ENCODE measurements at places on chromosomes 13 and 19. TPM values are rescaled to one million over a fixed set of nuclear protein-coding genes. Genes with fewer than 3 reads are reported as not detected.

- peak; percentile 75 for DNase-seq
- H3K27ac ChIP-seq, result peak overlapping the region; percentile 61
- H3K27me3 ChIP-seq, result no peaks in the 10 kb centered on the region
- no peak overlapping the region for H3K4me3 ChIP-seq
- H3K36me3 ChIP-seq, result no peaks in the 10 kb centered on the region
- peaks cover 39% of the 10 kb centered on the region for H3K4me1 ChIP-seq
Measured at GRCh38 chr13:51645154-51645650, 60.9 kb downstream of the WDFY2 start.

DNA sequence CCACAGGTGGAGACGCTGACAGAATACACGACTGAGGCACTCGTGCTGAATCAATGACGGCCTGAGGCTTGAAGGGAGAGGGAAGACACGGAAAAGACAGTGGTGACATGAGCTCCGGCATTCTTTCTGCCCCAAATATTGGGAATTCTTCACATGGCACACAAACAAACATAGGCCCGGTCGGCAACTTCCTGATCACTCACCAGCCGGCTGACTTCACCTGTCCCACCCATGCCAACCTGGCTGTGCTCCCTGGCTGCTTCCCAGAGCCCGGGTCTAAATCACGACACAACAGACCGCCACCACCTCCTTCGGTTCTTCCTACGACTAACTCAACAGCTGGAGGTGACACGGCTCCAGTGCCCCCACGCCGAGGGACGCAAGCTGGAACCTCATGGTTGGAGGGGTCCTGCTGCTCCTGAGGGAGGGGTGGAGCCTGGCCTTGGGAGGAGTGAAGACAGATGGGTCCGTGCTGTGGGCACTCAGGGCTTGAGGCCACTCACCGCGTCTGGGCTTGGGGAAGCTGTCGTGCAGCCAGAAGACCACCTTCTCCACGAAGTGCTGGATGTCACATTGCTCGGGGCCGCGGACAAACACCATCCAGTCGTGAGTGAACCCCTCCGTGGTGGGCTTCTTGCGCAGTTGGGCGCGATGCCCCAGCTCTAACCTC, 9.6 kb downstream of the MLLT1 start:
- no peaks in the 10 kb centered on the region for H3K4me1 ChIP-seq
- peaks cover 42% of the 10 kb centered on the region for H3K36me3 ChIP-seq
- H3K4me3 ChIP-seq, result no peak overlapping the region
- H3K27me3 ChIP-seq, result no peaks in the 10 kb centered on the region

Gene CAMSAP3
- 0.05 TPM for total RNA-seq

Gene PSG1
- not detected for total RNA-seq

DNA sequence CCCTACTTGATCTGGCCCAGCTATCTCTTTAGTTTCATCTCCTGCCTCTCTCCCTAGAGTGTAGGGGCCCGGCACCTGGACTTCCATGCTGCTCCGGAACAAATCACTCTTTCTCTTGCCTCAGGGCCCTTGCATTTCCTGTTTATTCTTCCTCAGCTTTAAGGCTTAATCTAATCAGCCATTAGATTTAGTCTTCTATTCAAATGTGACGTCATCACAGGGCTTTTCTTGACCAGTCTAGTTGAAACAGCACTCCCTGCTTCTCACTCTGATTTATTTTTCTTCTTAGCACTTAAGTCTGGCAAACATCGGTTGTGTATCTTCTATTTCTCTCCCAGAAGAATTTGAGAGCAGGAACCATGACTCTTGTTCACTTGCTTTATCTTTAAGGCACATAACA, 564.1 kb downstream of the EFNB2 start:
- H3K4me1 ChIP-seq, result no peaks in the 10 kb centered on the region
- DNase-seq, result no peak
- H3K27me3 ChIP-seq, result no peaks in the 10 kb centered on the region
- H3K4me3 ChIP-seq, result no peak overlapping the region
- H3K27ac ChIP-seq, result no peak overlapping the region
- no peaks in the 10 kb centered on the region for H3K36me3 ChIP-seq

Gene GAPDHS
- not detected for total RNA-seq

Gene GRIK5
- total RNA-seq, result 4.4 TPM

GRCh38 chr13:39527961-39528660, 74.9 kb downstream of the LHFPL6 start:
- no peak overlapping the region for H3K27ac ChIP-seq
- H3K27me3 ChIP-seq, result no peaks in the 10 kb centered on the region
- no peaks in the 10 kb centered on the region for H3K4me1 ChIP-seq
- H3K36me3 ChIP-seq, result no peaks in the 10 kb centered on the region
- no peak overlapping the region for H3K4me3 ChIP-seq

Gene ZIM2
- total RNA-seq, result not detected
